HEK293T (cell line): ENCODE measurements at places on chromosomes 5 and 9.

GRCh38 chr5:8598996-8599395, 730.0 kb downstream of the MTRR start:
- no peak for DNase-seq

GRCh38 chr5:139690064-139690802, 42.1 kb downstream of the CXXC5 start:
- DNase-seq, result no peak

- no peak for DNase-seq
Observed at GRCh38 chr5:98770209-98770910, 3.1 kb upstream of the RGMB start.

- no peak for DNase-seq
Observed at GRCh38 chr5:81558188-81558587, 164.3 kb upstream of the ACOT12 start.

GRCh38 chr5:61332358-61332749, 296 bp downstream of the ZSWIM6 start:
- no peak for DNase-seq

GRCh38 chr9:92607773-92608172, 62.2 kb downstream of the IPPK start:
- no peak for DNase-seq

DNA sequence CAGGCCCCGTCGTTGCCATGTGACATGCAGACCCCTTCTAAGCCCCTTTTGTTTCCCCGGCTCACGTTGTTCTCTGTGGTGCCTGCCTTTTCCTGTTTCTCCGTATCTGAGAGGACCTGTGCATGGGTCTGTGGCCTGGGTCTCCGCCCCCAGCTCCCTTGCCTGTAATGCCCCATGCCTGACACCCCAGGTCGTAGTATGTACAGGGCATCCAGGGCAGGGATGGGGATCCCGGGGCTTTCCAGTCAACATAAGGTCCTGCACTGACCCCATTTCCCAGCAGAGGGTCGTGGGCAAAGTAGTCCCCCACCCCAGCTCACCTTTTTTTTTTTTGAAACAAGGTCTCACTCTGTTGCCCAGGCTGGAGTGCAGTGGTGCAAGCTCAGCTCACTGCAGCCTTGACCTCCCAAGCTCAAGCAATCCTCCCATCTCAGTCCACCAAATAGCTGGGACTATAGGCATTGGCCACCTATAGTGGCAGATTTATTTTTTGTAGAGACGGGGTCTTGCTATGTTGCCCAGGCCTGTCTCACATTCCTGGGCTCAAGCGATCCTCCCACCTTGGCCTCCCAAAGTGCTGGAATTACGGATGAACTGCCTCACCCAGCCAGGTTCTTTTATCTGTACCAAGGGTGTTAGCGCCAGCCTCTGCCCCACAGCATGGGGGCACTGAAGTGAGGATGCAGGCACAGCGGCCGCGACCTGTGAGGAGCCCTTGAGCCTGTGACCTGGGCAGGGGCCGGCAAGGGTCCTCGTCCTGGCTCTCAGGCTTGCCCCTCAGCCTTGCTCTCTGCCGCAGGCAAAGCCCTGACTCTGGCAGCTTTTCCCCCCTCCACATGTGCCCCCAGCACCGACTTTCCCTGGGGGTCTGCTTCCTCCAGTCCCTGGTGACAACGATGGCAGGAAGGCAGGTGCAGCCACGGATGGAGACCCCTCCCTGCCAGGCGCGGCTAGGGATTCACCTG, 19.1 kb upstream of the QSOX2 start:
- no peak for DNase-seq

DNA sequence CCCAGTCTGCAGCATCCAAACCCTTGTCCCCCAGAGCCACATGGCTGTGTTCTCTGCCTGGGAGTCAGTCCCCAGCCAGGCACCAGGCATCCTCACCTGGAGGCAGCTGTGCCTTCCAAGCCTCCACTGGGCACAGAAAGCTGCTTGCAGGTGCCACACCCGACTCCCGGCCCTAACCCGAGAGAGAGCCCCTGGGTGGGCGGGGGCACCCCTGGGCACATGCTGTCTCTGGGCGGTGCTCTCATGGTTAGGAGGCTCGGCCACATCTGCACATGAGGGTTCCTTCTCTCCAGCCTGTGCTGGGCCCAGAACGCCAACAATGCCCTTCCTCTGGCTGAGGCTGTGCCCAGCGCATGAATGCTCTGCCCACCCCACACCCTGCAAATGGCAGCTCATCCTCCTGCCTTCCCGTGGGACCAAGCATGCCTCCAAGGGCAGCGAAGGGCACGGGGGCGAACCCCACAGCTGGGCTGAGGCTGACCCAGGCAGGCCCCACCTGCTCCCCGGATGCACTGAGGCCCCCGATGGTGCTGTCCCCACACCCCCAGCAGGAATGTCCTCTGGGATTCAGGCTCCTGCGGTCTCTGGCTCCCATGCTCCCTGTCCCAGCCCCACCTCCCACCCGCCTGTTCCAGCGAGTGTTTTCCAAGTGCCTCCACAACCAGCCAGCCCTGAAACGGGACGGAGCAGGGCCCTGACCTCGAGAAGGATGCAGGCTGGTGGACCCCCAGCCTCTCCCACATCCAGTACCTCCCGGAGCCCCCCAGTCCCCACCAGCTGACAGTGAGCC, 22.5 kb upstream of the CAMSAP1 start:
- DNase-seq, result no peak

DNA sequence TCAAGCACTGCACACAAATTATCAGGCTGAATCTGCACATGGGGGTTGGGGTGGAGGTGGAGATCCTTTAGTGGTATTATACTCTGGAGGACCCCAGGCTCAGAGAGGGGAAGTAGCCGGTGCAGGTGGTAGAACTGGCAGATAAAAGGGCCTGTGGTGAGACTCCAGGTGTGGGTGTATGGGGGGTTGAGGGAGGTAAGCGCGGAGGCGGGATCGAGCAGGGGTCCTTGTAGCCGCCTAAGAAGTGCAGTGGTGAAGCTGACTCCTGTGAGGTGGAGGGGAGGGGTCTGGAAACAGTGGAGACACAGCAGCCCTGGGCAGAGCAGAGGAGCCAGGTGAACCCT, 841 bp downstream of the ACSL6 start:
- no peak for DNase-seq

- no peak for DNase-seq
Observed at GRCh38 chr5:78614816-78615215, 33.8 kb downstream of the LHFPL2 start.

DNA sequence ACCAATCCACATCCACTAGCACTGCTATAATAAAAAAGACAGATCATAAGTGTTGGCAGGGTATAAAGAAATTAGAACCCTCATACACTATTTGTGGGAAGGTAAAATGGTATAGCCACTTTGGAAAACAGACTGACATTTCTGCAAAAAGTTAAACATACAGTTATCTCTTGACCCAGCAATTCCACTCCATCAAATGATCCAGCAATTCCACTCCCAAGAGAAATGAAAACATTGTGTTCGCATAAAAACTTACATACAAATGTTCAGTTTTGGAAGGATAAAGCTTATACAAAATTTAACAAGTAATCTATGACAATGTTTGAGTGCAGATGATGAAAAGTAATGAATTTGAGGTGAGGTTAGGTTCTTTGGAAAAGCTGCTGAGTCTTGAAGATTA, 2.1 kb downstream of the KIF27 start:
- no peak for DNase-seq

DNA sequence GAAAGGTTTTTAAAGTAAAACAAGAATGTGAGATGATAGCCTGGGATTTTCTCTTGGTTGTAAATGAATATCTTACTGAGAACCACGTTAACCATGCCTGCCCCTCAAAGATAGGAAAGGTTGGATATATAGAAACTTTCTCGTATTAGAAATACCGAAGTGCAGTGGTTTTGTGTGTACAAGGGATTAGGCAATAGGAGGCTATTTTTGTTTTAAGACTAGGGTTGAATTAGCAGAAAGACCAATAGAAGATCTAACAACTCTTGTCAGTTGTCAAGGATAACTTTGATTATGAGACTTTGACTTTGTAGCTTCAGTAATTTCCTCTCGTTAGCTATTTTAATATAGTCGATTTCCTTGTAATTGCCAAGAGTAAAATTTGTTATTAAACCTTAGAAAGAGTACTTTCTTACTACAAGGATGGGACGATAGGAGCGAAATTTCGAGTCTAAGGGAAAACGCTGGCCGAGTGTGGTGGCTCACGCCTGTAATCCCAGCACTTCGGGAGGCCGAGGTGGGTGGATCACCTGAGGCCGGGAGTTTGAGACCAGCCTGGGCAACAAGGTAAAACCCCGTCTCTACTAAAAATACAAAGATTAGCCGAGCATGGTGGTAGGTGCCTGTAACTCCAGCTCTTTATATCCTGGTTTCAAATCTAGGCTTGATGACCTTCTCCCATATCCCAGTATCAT, 838 bp downstream of the POLK start:
- DNase-seq, result no peak
